Metanephros (tissue), 2 donors: ENCODE measurements at places on chromosomes 7 and 10. TPM values are rescaled to one million over a fixed set of nuclear protein-coding genes. Genes with fewer than 3 reads are reported as not detected.

TRIM50 gene
- total RNA-seq, result 0.18 TPM

LRCH4 gene
- 43.5 TPM for total RNA-seq

CCDC3 gene
- 9.2 TPM for total RNA-seq

ECHDC3 gene
- 30.1 TPM for total RNA-seq

CALD1 gene
- 167 TPM for total RNA-seq
